Uterus (tissue), 4 donors: ENCODE measurements at places on chromosomes 16 and 17. TPM values are rescaled to one million over a fixed set of nuclear protein-coding genes. Genes with fewer than 3 reads are reported as not detected.

Gene SCN4A
- total RNA-seq, result not detected

DNA sequence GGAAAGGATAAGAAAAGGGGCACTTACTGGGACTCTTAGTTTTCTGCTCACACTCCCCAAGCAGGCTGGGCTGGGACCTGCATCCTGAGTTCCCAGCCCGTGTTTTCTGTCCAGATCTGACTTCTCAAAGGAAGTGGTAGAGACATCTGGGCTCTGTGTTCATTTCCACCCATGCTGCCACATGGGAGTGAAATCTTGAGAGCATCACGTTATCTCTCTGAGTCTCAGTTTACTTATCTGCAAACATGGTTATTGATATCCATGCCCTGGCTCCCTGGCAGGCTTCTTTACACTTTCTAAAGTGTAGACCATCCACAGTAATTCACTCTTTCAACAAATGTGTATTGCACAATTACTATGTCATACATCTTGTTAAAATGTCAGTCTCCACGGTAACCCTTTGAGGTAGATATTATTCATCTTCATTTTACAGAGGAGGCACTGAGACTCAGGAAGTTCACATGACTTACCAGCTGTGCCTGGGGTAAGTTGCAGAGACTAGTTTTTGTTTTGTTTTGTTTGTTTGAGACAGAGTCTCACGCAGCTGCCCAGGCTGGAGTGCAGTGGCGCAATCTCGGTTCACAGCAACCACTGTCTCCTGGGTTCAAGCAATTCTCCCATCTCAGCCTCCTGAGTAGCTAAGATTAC lies 3.4 kb downstream of the ZNF688 start:
- H3K36me3 ChIP-seq, result no peaks in the 10 kb centered on the region
- DNase-seq, result no peak
- H3K4me3 ChIP-seq, result no peak overlapping the region
- H3K27me3 ChIP-seq, result no peaks in the 10 kb centered on the region

GRCh38 chr16:52407778-52408177 lies 139.2 kb downstream of the TOX3 start:
- no peak overlapping the region for H3K27ac ChIP-seq
- no peaks in the 10 kb centered on the region for H3K36me3 ChIP-seq
- H3K4me3 ChIP-seq, result no peak overlapping the region
- no peaks in the 10 kb centered on the region for H3K27me3 ChIP-seq
- H3K4me1 ChIP-seq, result no peaks in the 10 kb centered on the region

DNA sequence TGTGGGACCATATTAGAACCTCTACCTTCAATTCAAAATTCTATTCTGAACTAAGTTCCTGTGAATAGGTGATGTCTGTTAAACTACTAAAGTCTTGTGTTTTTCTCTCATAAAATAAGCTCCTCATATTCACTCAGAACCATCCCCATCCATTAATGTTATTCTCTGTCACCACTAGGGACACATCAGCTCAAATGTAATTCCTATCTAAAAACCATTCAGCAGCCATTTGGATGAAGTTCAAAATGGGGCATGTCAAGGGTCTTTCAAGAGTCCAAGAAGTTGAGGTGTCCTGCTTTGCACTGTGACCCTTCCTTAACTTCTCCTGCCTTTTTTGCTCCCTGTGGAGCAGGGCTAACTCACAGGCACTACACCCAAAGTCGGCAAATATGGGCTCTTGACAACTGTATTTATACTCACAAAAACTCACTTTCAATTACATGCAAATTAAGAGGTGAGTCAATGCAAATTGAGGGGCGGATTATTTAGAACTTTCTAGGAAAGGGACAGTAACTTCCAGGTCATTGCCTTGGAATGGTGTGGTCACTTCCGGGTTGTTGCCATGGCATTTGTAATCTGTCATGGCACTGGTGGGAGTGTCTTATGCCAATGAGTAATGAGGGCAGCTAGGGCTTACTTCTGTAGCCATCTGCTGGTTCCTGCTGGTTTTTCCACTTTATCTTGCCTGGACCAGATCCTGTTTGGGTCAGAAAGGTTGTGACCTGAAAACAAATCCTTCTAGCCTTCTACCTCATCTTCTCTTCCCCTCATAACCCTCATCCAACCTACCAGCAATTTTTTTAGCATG lies 128.2 kb upstream of the COX10 start:
- H3K36me3 ChIP-seq, result no peaks in the 10 kb centered on the region
- DNase-seq, result no peak
- no peaks in the 10 kb centered on the region for H3K4me1 ChIP-seq
- H3K27ac ChIP-seq, result no peak overlapping the region
- H3K4me3 ChIP-seq, result no peak overlapping the region

- H3K36me3 ChIP-seq, result no peaks in the 10 kb centered on the region
- H3K27ac ChIP-seq, result no peak overlapping the region
- H3K27me3 ChIP-seq, result no peaks in the 10 kb centered on the region
- DNase-seq, result no peak
Observed at GRCh38 chr17:29677824-29678223, 55.1 kb upstream of the CORO6 start.

GRCh38 chr17:17315142-17315821 lies 12.1 kb downstream of the NT5M start:
- no peak overlapping the region for H3K4me3 ChIP-seq
- H3K36me3 ChIP-seq, result no peaks in the 10 kb centered on the region
- DNase-seq, result no peak
- H3K27me3 ChIP-seq, result no peaks in the 10 kb centered on the region
- H3K4me1 ChIP-seq, result no peaks in the 10 kb centered on the region
